ENCODE measurements at places on chromosomes 2 and 18.

DNA sequence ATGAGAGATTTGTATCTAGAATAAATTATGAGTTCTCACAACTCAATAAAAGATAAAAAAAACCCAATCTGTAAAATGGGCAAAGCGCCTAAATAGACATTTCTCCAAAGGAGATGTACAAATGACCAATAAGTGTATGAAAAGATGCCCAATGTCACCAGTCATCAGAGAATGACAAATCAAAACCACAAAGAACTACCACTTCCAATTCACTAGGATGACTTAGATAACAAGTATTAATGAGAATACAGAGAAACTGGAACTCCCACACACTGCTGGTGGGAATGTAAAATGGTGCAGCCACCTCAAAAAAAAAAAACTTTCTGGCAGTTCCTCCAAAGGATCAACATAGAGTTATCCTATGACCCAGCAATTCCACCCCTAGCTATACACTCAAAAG lies 17.4 kb upstream of the COL6A3 start:
- peak; percentile 94 for DNase-seq

GRCh38 chr18:23134780-23135549 lies at the start of gene CABLES1:
Gene CABLES1, plus strand, starts transcription at chr18:23135485. Its CDS starts 278 bp downstream, at chr18:23135763.
- DNase-seq = peak; percentile 44

- DNase-seq = no peak
These were observed 27.2 kb downstream of the MAP4K3 start for GRCh38 chr2:39409697-39410389.

DNA sequence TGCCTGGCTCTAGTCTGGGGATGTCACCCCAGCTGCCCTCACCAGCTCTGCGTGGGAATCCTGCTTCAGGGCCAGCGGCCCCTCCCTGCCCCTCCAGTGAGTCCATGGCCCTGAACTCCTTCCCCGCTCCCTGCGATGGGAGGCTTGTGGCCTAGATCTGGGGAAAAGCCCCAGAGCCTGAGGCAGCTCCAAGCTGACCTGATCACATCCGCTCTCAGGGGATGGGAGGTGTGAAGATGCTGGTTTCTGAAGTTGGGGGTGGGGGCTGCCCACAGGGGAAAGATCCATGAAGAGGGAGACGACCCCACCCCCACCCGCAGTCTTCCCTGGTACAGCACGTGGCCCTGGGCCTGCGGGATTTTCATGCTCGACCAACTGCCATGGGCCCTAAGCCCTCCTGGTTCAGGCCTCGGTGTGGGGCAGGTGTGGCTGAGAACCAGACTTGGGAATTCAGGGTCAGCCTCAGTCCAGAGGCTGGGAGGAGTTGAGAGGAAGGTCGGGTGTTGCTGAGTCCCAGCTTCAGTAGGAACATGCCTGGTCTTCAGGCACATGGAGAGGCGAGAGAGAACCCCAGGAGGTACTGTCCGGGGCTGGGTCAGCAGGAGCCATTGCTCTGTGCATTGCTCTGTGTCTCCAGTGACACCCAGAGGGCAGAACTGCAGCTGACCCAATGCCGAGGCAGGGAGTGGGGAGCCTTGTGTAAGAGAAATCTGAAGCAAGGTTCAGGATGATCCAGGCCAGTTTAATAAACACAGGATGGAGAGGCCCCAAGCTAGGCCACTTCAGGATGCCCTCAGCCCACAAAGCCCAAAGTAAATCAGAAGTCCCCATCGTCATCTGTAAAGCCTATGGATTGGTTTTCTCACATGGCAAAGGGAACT lies 115.1 kb downstream of the CAPN13 start:
- no peak for DNase-seq

DNA sequence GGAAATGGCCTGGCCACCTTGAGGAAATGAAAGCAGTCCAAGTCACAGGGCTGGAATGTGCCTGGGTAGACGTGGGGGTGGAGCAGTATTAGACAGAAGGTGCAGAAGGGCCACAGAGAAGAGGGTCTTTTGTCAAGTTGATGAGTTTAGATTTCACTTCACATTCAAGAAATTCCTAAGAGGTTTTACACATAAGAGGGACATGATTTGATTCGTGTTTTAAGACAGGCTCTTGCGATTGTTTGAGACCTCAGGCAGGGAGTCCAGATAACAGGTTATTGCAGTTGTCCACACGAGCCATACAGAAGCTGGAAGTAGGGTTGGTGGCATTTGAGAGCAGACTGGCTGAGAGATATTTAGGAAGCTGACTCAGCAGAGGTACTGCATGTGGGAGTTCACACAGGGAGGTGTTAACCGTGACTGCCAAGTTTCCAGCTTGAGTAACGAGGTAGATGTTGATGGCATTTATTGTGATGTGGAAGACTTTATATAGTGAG lies 64.6 kb downstream of the NEB start:
- DNase-seq = no peak

DNA sequence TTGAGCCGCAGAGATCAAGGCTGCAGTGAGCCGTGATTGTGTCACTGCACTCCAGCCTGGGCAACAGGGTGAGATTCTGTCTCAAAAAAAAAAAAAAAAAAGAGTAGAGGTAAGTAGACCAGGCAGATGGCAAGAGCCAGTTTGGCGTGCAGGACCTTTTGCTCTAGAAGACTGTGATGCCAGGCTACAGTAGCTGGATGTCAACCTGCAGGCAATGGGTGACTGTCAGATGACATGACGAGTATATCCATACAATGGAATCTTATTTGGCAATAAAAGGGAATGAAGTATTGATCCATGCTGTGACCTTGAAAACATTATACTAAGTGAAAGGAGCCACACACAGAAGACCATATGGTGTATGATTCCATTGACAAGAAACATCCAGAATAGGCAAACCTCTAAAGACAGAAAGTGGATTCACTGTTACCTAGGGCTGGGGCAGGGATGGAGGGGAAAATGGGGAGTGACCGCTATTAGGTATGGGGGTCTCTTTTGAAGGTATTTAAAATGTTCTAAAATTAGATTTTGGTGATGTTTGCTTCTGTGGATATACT lies 11.2 kb upstream of the DGUOK start:
- DNase-seq = no peak

Measured in A172 (cell line).